NCI-H2029 treated with DMSO at 0.1 percent for 48 hours (cell line): ENCODE measurements at places on chromosomes 7 and 10.

DNA sequence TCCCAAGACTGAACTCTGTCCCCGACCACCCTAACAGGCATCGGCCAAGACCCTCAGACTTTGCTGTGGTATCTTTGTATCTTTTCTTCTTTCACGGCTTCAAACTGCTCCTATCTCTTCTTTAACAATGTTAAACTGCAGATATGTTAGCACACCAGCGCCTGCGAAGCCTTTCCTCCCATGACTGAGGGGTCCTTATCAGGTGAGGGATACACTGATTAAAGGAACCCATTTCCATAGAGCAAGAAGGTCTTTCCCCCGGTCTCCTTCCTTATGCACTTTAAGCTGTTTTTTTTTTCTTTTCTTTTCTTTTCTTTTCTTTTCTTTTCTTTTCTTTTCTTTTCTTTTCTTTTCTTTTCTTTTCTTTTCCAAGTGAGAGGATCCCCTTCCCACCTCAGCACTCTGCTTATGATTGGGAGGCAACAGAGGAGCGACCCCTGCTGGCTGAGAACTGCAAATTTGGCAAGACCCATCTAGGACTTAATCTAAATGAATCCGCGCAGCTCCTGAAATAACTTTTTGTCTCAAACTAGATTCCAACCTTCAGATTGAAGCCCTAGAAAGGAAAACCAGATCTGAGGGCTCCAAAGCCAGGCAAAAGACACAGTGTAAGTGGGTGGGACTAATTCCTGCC is 109.9 kb downstream of the ITGB8 start:
- no peak for DNase-seq

DNA sequence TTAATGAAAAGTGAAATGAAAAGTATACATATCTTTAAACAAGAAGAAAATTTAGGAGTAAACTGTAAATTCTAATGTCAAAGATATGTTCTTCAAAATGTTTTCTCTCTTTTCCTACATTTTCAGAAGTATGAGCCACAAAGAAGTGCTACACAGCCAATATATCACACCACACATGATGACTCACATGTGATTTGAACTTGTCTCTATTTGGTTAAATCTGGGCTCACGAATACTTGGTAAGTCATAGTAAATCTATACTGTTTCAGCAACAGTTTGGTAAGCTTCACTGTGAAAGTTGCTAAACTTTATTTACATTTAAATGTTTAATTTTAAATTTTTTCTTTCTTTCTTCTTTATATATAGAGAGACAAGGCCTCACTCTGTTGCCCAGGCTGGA is 380.6 kb upstream of the IGFBP3 start:
- DNase-seq, result no peak

DNA sequence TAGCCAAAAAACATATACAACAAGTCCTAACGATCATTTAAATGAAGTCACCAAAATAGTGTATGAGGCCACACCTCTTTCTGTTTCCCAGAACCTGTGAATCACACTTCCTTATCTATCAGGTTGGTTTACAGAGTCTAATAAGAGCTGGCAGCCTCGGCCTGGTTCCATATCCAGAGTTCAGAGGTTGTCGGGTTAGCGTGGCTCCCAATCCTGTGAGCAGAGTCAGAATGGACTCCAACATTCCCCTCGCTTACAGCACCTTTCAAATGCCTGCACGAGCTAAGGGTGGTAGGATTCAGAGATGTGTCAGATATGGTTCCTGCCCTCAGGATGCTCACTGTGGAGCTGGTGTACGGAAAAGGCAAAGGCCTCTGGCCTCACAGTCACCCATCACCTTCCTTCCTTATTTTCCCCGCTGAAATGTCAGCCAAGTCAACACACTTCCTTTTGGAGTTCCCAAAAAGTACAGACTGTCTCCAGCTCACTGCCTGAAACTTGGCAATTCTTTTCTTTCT is 6.0 kb downstream of the IL15RA start:
- DNase-seq, result no peak

- no peak for DNase-seq
These were observed 110.2 kb downstream of the PTEN start for GRCh38 chr10:87973635-87974034.

GRCh38 chr10:34145715-34146114 is 669.4 kb downstream of the PARD3 start:
- DNase-seq, result no peak

- no peak for DNase-seq
These were observed 66.1 kb downstream of the ZMYND11 start for GRCh38 chr10:201328-201771.

- DNase-seq, result no peak
These were observed 144.8 kb upstream of the ZNF804B start for GRCh38 chr7:88614736-88615135.

GRCh38 chr10:70940834-70941568 is 52.6 kb upstream of the PCBD1 start:
- DNase-seq, result no peak

DNA sequence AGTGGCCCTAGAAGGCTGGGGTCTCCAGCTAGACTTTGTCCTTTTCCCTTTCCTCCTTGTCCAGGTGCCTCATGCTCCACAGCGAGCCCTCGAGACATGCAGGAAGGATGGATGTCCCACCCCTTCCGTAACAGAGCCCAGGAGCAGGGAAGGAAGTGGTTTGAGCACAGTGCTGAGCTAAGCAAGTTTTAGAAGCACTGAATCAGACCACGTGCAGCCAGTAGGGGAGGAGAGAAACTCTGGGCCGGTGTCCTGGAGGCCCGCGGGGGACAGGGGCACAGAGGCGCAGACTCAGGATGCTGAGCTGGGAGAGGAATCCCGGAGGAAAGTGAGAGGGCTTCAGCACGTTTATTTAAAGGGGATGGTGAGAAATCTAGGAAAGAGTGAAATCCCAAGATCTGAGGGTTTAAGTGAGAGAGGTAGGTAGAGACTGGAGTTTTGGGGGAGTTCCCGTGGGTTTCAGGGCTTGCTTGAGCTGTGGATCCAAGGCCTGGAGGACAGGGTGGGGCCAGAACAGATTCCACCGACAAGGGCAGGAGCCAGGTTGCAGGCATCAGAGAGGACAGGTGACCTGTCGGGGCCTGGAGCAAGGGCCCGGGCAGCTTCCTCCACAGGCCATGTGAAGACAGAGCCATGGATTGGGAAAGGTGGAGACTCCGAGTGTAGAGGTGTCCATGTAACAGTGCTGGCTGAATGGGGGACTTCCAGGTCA is 4.4 kb upstream of the IRF5 start:
- no peak for DNase-seq

DNA sequence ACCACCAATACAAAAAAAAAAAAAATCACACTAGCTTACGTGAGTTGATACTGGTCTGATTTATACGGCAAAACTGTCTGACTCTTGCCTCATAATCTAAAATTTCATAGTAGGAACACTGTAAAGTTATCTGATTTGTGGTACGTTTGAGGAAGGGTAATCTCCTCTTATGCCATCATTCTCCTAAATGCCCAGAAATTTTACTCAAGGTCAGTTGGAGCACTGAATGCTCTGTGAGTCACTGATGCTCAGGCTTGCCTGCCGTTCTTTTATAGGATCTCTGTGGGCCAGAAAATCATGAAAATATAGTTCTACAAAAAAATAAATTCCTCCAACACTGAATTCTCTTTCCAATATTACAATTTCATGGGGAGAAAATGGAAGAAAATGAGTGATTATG is 135.7 kb downstream of the PDE1C start:
- no peak for DNase-seq

- DNase-seq, result no peak
These were observed 148.8 kb downstream of the MBL2 start for GRCh38 chr10:52623761-52624160.

GRCh38 chr7:18756378-18757050 is 261.0 kb downstream of the HDAC9 start:
- no peak for DNase-seq

DNA sequence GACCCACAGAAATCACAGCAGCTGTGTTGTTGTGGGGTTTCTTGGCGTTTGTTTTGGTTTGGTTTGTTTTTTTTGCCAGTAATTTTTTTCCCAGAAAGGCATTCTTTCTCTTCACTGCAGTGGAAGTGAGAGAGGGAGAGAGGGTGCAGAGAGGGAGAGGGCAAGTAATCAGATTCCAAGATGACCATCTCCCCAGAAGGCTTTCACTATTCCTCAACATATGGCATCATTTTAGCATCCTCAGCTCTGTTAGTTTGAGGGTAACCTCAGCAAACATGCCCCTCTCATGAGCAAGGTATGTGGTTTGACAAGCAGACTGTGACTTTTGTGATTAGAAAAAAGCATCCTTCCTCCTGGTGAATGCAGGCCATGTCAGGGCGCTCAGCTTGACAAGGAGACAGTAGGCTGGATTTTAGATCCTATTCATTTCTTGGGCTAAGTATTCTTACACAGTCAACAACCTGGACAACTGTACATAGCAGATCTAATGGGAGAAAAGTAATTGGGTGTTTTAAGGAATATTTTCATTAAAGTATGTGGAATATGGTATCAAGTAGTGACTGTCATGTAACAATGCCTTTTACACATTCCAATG is 86.3 kb upstream of the PIK3CG start:
- no peak for DNase-seq

DNA sequence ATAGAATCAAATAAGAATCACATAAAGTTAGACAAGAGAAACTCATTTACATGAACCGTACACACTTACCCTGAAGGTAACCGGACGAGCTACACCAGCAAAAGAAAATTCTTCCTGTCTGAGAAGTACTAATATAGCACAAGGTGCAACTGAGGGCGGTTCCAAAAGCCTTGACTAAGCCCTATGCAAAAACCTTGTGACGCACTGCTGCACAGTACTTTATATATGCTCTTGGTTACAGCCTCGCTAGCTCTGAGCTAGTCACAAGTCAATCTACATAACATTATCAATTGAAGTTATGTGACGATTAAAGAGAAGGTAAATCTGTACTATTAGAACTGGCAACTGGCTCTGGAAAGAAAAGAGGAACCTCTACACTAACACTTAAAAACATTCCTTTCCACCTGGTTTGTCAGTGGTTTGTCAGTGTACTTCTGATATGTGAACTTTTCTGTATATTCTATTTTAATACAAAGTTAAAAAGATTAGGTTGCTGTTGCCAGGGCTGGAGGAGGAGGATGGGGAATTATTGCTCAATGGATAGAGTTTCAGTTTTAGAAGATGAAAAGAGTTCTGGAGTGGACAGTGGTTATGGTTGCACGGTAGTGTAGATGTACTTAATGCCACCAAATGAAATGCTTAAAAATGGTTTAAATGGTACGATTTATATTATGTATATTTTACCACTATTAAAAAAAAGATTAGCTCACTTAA is 21.6 kb downstream of the NT5C3A start:
- no peak for DNase-seq

GRCh38 chr10:79019441-79020014 is 49.2 kb upstream of the ZMIZ1 start:
- DNase-seq, result no peak

DNA sequence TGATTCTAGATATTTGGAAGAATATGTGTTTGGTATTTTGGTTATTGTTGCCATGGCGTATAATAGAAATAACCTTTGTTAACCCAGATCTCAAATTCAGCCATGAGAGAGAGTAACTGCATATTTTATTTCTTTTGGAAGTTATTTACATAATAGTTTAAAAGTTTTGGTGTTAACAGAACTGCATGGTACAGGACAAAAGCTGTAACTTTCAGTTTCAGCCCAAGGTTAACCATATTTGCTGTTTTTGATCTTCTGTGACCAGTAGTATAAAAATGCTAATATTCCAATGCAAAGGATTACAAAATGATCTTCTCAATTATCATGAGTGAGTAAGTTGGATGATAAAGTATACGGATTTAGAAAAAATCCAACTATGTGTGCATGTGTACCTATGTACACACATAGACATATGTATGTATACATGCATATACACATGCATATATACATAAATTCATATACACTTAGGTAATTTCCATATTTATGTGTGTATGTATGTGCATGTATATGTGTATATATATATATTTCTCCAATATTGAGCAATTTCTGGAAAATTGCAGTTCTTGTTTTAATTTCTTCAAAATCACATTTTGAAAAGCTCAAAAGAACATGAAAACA is 38.0 kb upstream of the PIP4K2A start:
- DNase-seq, result no peak

GRCh38 chr7:157149317-157149716 is 10.6 kb downstream of the UBE3C start:
- DNase-seq, result no peak

GRCh38 chr7:34430456-34430855 is 227.6 kb upstream of the NPSR1 start:
- DNase-seq, result no peak

DNA sequence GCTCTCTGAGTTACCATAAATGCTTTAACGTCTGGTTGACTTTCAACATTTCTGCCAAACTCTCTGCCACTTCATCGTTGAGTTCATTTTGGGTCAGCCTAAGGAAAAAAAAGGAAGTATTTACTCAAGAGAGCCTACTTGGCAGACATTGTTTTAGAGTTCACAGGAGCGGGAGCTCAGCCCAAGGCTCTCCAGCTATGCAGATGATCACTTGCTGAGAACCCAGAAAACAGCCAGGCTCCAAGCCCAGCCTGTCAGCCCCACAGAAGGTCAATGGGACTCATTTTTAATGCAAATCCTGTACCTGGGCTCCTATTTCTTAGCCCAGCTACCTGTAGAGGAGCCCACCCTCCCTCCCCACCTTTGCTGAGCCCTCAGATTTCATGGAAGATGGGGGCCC is 45.5 kb downstream of the NOD1 start:
- peak; percentile 29 for DNase-seq

DNA sequence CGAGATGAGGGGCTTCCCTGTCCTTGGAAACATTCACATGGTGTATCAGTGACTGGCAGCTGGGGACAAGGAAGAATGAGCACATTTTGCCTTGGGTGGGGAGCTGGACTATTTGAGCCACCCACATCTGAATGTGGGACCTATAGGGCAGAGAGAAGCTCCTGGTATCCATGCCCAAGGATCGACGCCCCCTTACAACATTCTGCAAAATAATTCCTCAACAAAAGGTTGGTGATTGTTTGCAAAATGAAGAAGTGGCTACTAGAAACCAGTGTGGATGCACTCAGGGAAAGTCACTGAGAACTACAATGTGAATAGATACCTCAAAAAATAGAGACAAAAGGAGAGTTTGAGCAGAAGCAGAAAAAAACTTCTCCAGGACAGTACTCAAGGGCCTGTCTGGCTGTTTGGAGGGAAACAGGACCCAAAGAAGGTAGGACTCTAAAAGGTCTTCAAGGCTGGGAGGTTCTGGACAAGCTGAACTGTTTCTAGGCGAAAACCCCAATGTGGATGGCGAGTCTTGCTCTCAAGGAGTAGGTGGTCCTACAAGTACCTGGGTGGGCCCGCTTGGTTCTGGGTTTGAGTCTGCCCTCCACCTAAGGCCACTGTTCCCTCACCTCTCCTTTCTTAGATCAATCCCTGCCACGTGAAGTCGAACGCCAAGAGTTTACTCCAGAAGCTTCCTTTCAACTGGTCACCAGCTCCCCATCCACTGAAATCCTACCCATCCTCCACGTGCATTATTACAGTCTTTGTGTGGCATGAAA is 125.0 kb upstream of the ZNF746 start:
- DNase-seq, result no peak
